ENCODE measurements at places on chromosomes 12 and 14.

GRCh38 chr14:50360093-50360492 lies 36.6 kb downstream of the CDKL1 start:
- no peak for DNase-seq

DNA sequence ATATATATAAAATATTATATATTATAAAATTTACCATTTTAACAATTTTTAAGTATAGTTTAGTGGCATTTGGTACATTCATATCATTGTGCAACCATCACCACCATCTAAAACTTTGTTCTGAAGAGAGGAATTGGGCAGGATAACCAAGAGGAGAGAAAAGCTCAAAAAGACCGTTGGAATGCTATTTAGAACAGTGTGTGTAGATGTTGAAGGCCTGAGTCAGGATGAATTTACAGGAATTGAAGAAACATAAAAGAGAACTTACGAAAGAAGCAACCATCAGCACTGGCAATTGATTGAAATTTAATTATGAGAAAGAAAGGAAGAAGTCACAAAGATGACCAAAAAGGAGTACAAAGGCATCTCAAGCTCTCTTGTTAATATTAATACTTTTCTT lies 196.9 kb upstream of the PWP1 start:
- no peak for DNase-seq

GRCh38 chr12:28622406-28622805 lies 432.1 kb downstream of the CCDC91 start:
- no peak for DNase-seq

GRCh38 chr14:38211255-38211735 lies 3.6 kb downstream of the SSTR1 start:
- no peak for DNase-seq

DNA sequence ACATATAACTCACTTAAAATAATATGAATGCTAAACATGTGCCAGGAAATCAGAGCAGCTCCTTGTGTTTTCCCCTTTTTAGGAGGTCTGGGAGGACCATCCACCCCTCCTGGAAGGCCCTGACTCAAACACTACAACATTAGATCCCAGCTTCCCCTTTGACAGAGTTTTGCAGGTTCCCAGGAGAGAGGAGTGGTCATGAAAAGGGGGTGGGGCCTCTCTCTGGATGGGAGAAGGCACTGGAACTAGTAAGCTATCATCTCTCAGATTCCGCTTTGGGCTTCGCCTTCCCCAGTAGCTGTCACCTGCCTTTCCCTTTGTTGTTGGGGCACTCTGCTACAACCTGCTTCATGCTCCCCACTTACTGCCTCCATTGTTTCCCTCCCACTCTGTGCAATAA lies 149.2 kb downstream of the ZFP36L1 start:
- DNase-seq, result no peak
